ENCODE measurements at places on chromosomes 7 and 10.

DNA sequence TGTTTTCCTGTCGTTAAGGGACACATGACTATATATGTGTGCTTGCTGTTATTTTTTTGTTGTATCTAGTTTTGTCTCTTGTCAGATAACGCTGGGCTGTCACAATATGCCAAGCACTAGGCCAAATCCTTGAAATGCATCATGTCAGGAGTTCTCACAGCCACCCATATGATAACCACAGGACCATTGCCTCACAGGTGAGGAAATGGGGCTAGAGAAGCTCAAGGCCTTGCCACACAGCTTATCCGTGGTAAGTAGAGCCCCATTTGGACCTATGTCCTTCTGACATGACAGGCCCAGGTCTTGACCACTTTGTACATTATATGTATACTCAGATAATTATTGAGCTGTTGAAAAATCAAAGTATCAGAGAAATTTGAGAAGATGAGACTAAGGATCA is 42.0 kb upstream of the TARP start:
- no peak for DNase-seq

DNA sequence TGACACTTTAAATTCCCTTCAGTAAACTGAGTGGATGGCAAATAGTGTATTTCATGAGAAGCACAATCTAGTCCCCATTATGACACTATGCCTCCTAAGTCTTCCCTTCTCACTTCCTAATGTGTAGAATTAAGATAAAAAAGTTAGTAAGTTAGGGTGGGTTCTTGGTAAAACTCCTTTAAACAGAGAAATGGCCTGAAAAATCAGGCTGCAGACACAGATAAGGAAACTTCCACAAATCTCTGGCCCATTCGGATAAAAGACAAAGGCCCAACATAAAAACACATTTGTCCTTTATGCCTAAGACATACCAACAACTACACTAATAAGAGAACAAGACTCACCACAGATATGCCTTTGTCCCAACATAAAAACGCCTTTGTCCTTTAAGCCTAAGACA is 21.5 kb downstream of the AKR1C8 start:
- DNase-seq, result no peak

DNA sequence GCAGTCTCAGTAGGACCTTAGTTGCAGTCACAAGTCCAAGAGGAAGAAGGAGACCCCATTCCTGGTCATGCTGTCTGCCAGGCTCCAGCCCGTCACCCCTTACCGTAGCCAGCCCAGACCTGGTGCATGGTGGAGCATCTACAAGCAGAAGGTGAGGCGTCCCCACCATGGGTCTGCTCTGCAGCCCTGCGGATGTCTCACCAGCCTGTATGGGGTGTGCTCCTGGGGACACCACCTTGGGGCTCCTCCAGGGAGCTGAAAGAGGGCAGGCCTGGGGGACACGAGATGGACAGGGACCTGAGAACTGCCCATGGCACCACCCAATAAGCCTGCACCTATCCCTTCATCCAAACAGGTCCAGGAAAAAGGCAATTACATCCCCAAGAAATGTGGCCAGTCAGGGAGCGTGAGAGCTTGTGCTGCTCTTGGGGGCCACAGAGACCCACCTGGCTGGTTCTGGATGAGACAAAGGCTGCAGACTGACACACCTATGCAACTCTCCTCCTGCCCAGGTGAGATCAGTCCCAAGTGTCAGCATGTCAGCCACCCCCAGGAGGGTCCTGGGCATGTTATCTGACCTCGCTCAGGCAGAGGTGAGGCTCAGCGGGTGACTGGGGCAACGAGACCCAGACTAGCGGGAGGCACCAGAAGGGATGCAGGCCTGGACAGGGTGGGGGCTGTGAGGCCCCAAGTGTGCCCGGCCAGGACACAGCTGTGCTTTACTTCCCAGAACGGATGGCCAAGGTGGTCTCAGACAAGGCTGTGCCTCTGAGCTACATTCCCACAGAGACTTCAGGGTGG is 84.5 kb upstream of the RET start:
- DNase-seq, result no peak

- no peak for DNase-seq
Observed at GRCh38 chr10:44874166-44874565, 37.0 kb upstream of the TMEM72 start.

DNA sequence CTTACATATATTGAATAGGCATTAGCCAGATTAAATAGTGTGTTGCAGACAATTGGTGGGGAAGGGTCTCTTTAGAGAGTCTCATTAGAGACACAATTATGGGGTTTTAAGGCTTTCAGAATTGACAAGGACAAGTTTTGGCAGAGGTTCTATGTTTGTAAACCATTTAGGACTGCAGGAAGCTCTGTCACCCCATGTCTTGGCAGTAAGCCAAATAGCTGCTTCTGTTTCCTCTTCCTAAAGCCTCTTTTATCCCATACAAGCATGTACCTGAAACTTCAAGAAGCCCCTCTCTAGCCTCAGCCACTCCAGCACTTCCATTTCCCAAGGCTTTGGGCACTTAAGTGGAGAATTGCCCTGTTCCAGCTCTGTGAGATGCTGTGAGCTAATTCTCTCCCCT is 21.8 kb upstream of the LRRC4 start:
- no peak for DNase-seq

DNA sequence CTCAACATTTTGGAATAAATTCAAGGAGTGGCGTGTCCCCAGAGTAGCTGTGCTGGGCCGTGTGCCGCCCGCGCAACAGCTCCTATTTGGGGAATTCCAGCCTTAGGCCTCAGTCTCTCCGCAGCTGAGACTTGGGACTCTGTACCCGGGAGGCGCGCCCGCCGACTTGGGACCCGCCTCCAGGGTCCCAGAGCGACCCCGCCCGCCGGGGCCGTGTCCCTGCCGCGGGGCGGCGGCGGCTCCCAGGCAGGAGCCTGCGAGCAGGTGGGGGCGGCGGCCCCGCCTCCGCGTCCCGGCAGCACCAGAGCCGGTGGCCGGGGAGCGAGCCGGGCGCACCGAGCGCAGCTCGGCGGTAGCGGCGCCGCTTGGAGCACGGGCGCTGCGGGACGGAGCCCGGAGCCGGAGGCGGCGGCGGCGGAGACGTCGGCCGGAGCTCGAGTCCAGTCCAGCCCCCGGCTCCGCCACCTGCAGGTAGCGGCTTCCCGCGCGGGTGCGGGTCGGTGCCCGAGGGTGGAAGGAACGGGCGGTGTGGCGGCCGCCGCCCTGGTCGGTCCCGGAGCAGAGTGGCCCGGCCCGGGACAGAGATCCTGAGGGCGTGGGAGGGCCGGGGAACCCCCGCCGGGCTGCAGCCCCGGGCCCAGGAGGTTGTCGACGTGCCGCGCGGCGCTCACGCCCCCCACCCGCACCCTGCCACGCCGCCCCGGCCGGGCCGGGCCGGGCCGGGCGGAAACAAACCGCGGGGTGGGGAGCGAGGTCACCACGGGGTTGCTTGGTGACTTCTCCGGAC is at the start of gene WIPF3:
Gene WIPF3, plus strand, starts transcription at position 301 of the 787 bp plus-strand sequence. CDS start 28,217 bp downstream, outside the sequence.
- no peak for DNase-seq

GRCh38 chr7:2800931-2801688 is 43.0 kb downstream of the GNA12 start:
- peak; percentile 34 for DNase-seq

DNA sequence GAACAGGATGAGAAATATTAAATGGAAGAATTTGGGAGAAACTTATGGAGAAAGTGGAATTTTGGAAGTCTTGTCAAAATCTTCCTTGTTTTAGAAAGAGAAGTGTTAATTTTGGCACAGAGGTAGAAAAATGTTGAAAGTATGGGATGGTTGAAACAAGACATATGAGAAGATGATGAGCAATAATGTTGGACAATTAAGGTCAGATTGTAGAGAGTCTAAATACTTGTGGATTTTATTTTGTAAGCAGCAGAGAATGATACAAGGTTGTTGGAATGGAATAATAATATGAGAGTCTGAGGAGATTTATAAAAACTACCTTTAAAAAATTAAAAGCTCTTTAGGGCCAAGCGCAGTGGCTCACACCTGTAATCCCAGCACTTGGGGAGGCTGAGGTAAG is 34.6 kb downstream of the PHTF2 start:
- no peak for DNase-seq

DNA sequence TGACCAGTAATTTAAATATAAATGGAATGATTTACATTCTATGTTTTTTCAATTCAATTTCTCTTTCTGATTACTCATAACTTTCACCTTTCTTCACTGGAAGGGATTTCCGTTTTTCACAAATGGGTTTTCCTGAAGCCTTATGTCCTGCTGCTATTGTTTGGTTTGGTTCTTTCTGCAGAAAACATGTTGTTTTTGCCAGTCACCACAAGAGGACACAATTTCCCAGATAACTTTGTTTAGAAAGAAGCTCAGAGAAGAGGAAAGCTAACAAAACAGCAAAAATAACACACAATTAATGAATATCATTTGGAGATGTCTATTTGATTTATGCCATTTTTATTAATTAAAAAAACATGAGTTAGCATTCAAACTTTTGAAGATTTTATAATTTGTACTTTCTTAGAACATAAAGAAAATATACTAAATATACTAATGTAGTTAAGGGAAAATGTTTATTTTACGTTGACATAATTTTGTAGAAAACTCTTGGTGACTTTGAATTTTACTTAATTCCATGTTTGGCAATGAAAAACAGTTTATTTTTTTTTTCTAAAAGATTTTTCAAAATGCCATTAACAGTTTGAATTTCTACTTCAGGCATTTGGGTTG is 4.6 kb upstream of the TWIST1 start:
- DNase-seq, result no peak

DNA sequence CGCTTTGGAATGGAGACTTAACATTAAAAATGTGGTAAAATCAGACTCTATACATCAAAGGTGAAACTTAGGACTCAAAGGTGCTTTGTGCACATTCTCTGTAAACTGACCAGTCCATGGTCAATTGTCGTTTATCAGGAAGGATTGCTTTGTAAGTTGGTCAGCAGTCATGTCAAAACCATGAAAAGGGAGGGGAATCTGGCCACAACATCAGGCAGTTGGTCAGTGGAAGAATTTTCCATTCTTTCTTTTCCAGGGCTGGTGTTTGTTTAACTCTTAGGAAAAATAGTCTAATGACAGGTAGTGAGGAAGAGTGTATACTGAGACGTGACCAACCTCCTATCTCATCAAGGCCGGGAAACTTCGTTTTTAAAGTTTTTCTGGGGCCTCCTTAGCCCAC is 226.5 kb downstream of the ADK start:
- DNase-seq, result no peak

- peak; percentile 76 for DNase-seq
Observed at GRCh38 chr10:110600487-110601101, 33.1 kb downstream of the SMC3 start.

- DNase-seq, result no peak
Observed at GRCh38 chr10:70106958-70107791, 25.4 kb downstream of the AIFM2 start.

- no peak for DNase-seq
Observed at GRCh38 chr10:35216303-35216905, 89.8 kb downstream of the CREM start.

DNA sequence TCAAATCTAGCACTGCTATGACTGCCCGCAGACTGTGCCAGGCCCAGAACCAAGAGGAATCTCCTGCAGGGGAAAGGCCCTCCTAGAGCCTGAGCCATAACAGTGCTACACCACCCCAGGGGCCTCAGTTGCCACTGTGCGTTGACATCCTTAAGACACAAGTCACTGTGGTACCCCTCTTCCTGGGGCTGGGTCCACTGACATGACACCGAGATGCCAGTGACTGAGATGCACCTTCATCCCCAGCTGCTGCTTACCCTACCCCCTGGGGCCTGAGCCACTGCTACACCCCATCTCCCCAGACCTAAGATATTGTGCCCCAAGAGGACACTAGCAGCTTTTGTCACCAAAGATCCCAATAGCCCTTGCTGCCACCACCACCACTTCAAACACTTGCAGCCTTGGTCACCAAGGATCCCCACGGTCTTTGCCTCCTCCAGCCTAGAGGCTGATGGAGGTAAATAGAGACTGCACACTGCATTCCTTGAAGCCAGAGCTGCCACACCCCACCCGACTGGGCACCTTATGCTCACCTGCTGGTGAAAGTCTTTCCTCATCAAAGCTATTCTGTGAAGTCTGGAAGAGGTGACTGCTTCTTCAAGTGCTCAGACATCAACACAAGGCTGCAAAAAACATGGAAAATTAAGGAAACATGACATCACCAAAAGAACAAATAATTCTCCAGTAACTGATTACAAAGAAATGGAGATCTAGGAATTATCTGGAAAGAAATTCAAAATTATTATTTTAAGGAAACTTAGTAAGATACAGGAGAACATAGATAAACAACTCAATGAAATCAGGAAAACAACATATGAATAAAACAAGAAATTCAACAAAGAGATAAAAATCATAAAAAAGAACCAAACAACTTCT is 40.4 kb upstream of the SHH start:
- DNase-seq, result no peak

DNA sequence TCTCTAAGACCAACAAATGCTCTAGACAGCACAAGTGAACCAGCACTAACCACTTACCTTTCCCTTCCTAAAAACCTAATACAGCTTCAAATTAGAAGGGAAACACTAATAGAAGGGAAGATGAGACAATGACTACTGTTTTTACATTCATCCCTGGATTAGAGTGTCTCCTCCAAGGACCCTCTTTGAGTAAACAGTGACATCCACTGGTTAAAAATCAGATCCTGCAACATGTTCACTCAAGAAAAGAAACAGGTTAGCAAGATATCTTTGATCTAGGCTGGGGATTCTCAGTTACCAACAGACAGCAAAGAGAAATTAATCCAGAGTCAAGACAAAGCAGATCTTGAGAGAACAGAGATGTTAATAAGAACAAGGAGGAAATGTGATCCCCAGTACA is 177.7 kb upstream of the GHITM start:
- no peak for DNase-seq

GRCh38 chr7:651032-651728 is 75.3 kb upstream of the DNAAF5 start:
- no peak for DNase-seq

DNA sequence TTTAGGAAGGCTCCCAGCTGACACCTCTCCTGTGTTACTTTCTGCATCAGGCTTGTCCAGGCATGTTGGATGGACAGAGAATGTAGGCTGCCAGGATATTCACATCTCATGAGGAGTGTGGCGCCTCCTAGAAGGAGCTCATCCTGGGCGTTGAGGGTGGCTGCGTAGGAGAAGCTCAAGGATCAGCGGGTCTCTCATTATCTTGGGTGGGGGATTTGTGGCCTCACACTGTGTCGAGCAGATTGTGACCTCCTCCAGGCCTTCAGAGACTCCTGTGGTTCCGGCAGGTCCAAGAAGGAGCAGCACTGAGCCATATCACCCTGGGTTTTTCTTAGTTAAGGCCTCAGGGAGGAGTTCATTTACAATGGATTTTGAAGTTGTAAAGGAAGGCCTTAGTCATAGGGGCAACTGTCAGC is 8.7 kb upstream of the COBL start:
- DNase-seq, result no peak

- DNase-seq, result peak; percentile 96
Observed at GRCh38 chr7:133053321-133053891, 28.5 kb downstream of the CHCHD3 start.

All from foreskin fibroblast (primary cell).